ENCODE measurements at places on chromosomes 4 and X. TPM values are rescaled to one million over a fixed set of nuclear protein-coding genes. Genes with fewer than 3 reads are reported as not detected.
A peak's percentile ranks its signal among the peaks of the same experiment; 100 is the strongest.

VCX3A gene
- not detected for total RNA-seq

ENPEP gene
- not detected for total RNA-seq

ZNF674 gene
- total RNA-seq: 11.6 TPM

NKX6-1 gene
- total RNA-seq: not detected

COMMD8 gene
- 29.2 TPM for total RNA-seq

MAGEA8 gene
- not detected for total RNA-seq

TIMM8A gene
- total RNA-seq: 4.4 TPM

HTR2C gene
- total RNA-seq: not detected

NEUROG2 gene
- total RNA-seq: not detected

SMR3B gene
- not detected for total RNA-seq

- peak; percentile 51 for DNase-seq
Measured at GRCh38 chr4:80231180-80231579, 33.9 kb downstream of the PRDM8 start.

GRCh38 chr4:15479089-15479912 is 9.6 kb downstream of the CC2D2A start:
- DNase-seq: peak; percentile 82

DNA sequence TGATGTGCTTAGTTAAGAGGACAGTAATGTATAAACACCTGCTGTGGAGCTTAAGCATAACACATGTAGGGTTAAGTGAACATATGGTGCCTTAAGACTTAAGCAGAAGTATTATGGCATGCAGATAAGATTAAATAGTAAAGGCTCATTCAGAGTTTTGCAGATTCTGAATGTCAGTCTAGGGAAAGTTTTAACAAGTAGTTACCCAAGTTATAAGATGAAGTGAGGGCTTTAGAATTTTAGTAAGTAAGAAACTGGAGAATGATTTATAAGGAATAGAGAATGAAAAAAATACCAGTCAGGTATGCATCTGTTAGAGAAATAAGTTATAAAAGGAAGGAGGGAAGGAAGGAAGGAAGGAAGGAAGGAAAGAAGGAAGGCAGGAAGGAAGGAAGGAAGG is 902.1 kb downstream of the TRAM1L1 start:
- DNase-seq: no peak

- peak; percentile 49 for DNase-seq
Measured at GRCh38 chr4:8403173-8403753, 37.3 kb downstream of the ACOX3 start.

DNA sequence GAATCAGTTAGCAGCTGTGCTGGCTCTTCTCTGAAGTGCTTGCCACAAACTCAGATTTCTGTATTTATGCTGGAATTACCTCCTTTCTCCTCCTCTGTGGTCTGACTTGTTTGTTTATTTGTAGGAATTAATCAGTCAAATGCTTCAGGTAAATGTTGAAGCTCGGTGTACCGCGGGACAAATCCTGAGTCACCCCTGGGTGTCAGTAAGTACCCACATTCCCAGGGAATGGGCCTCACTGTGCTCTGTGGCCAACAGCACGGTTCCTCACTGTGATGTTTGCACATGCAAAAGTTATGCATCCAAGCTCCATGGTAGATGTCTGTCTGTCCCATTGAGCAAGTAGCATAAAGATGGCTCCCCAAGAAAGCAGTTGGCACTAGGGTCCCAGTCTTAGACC is 169.9 kb downstream of the DCLK2 start:
- DNase-seq: peak; percentile 24

DNA sequence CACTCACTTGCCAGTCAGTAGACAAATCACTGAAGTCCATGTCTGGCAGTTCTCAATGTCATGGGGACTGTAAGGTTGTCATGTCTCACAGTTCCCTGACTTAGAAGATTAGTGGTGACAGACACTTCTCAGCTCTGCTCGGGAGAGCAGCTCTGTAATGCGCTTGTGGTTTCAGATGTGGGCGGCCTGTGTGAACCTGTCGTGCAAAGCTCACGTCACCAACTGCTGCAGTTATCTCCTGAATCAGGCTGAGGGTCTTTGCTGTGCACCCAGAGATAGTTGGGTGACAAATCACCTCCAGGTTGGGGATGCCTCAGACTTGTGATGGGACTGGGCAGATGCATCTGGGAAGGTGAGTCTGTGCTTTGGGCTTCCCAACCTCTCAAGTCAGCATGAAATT is at the start of gene IL9R:
Gene IL9R, plus strand, starts transcription at position 261 of the 400 bp plus-strand sequence. Its CDS starts 64 bp downstream, at position 325.
- no peak for DNase-seq

DNA sequence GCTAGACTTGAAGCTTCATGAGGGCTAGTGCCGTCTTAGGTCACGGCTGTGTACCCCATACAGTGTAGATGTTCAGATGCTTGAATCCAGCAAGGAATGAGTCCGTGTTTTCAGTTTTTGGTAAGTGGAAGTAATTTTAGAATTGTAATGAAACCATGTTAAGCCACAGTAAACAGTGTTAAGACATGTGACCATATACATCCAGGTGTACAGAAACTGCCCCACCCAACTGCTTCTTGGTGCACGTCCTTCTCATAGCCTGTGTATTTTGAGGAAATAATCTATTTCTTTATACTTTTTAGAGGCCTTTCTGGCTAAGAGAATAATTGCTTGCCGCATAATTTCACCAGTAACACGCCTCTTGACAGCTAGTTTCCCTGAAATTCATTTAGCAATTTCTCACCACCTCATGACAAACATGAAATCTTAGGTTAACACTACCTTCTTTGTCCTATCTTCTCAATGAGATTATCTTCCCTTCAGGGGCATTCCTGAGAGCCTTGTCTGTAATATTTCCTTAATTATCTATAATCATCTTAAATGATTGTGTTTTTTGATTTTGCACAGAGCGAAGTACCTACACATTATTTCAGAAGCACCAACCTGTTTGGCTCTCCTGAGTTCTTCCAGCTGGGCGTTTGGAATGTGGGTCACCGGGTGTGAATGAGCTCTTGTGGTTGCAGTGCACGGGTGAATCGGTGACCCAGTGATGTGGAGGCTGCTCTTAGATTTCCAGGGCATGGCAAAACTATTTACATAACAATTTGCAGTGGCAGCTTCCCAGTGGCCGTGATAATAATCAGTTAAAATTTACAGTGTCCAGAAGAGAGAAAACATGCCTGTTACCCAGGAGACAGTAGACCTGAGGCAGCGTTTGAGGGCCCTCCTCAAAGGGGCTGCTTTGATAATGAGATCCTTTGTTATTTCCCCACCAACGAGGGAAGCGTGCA is 50.2 kb upstream of the TADA2B start:
- DNase-seq: no peak

- no peak for DNase-seq
Measured at GRCh38 chrX:39862963-39863362, 234.8 kb downstream of the BCOR start.

- no peak for DNase-seq
Measured at GRCh38 chr4:128134925-128135324, 73.8 kb downstream of the LARP1B start.

DNA sequence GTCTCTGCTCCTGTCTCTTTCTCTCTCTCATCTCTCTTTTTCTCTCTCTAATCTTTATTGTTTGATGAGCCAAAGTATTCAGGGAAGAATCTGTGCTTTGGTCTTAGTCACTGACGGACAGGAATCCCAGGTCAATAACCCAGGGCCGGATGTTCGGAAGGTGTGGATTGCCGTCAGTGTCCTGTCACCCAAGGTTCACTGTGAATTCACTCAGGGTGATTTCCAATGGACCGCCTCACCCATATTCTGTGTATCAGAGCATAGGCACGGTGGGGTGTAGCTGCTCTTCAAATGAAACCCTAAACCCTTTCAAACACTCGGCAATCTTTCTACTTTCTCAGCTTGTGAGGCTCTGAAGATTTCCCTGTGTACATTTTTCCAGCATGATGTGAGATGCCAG is 144.6 kb upstream of the GPC4 start:
- peak; percentile 44 for DNase-seq

GRCh38 chr4:129974730-129975129 is 878.8 kb downstream of the C4orf33 start:
- DNase-seq: no peak

GRCh38 chrX:103513476-103514108 is 5.7 kb downstream of the RAB40A start:
- DNase-seq: peak; percentile 37

- no peak for DNase-seq
Measured at GRCh38 chr4:142574306-142574705, 271.8 kb downstream of the INPP4B start.

DNA sequence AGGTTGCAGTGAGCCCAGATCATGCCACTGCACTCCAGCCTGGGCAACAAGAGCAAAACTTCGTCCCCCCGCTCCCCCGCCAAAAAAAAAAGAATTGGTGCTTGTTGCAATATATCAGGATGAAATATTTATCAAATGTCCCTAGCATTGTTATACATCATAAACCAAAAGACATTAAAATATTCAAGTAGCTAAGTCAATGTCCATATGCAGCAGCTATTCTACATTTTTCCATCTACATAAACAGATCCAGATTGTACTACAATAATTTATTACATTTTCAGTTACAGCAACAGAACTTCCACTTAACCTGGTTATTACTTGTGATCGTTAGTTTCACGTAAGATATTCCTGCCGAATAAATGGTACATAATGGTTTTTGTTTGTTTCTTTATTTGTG is 64.1 kb downstream of the ARAP2 start:
- DNase-seq: no peak

DNA sequence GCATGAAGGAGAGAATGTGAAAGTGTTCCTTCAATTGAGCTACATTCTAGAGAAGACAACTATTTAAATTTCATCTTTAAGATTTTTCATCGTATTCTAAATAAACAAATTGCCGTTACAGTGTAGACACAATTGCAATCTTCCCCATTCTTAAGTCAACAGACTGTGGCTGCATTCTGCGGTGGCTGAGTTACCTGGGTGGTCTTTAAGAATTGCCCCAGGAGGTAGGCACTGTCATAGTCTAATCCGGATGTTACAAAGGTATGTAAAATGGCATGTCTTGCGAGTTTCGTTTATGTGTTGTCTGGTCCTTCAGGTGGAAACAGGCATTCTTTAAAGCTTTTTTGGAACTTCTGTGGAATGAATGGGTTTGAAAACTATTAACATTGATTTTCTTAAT is 586.1 kb upstream of the PITX2 start:
- no peak for DNase-seq

GRCh38 chrX:70477734-70478075 is 33.1 kb downstream of the DLG3 start:
- no peak for DNase-seq

- peak; percentile 38 for DNase-seq
Measured at GRCh38 chr4:40289366-40290188, 45.6 kb upstream of the CHRNA9 start.

- no peak for DNase-seq
Measured at GRCh38 chr4:8225706-8226443, 26.8 kb downstream of the SH3TC1 start.

- no peak for DNase-seq
Measured at GRCh38 chrX:56802428-56802827, 73.4 kb downstream of the NBDY start.

DNA sequence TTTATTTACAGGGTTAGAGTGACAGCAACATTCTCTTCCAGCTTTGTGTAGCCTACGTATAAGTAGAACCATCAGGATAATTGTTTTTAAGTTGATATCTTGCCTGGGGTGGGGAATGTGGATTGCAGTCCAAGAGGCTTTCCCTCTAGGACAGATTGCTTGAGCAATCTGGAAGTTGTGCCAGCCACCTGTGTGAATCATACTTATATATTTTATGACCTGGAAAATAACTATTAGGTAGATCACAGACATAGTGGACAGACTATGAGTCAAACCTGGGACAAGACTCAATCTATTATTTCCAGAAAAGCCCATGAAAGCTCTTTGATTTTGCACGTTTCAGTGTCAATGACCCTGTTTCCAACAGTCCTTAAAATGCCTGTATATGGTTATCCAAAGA is 98.9 kb downstream of the TLL1 start:
- peak; percentile 91 for DNase-seq

GRCh38 chr4:127632420-127633403 is at the start of gene INTU:
TSS of gene INTU (plus strand) at chr4:127632957. CDS start at chr4:127633035, 78 bp downstream.
- DNase-seq: peak; percentile 96

DNA sequence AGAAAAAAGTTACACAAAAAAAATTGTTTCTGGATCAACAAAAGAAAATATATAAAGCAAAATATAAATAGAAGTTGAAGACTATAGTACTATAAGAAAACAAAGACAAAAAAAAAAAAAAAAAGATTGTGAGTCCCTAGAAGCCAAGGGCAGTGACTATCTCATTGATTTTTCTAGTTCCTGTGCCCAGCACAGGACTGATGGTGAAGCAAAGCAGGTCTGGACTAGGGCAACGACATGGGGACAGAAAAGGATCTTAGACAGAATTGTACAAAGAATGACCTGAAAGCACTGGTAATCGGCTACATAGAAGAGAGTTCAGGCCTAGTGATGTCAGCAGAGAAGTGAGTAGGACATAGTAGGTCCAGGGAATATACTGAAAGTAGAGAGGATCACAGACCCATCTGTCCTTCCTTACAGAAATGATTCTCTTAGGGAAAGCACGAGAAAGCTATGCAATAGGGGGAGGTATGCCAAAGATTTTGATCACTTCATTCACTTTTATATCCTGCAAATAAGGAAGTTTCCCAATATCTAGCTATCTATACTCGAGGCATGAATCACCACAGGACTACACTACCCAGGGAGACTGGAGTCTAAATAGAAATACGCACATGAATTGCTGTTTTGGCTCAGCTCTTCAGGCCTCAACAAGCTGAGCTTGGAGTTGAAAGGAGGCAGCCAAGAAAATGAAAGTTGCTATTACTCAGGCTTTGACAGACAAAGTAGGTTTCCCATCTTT is 230.9 kb upstream of the GPC4 start:
- DNase-seq: peak; percentile 91

DNA sequence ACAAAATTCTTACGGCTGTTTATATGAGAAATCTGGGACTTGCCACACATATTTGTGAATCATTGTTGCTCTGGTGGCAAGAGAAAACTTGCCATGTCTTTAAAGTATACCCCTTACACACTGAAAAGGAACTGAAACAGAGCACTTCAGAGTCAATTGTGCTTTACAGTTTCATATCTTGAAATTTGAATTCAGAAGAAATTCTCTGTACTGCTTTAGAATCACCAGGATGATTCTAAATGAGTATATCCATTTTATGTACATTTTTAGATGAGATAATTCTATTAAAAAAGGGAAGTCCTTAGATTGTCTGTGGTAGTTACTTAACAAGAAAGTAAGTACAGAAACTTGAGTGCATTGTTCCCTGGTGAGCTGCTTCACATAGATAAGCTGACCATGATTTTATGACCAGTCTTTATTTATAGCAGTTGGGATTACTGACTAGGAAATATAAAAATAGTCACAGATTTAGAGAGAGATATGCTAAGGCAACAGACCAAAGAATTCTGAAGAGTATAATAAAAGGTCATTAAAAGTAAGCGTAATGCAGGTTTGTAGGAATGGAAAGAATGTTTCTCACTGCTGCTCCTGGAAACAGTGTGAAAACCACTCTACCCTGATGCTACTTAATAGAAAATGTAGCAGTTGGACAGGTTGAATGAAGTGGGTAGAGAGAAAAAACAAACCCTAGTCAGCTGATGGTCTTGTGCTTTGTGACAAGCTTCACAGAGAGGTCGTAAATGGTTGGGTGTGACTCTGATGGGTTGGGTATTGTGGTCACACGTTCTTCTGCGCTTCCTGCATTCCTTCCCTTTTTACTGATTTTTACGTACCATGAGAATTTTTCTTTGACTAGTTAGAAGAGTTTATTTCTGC is 41.0 kb downstream of the FNIP2 start:
- DNase-seq: peak; percentile 71
